ENCODE measurements at places on chromosomes 6 and 20.
A peak's percentile ranks its signal among the peaks of the same experiment; 100 is the strongest.

- DNase-seq: no peak
Observed at GRCh38 chr6:144920391-144920961, 635.3 kb downstream of the UTRN start.

- no peak for DNase-seq
Observed at GRCh38 chr6:105667056-105667455, 264.2 kb upstream of the PREP start.

- DNase-seq: peak; percentile 20
Observed at GRCh38 chr6:144215402-144215931, 65.2 kb downstream of the STX11 start.

GRCh38 chr6:18473755-18474154 lies 86.6 kb downstream of the RNF144B start:
- no peak for DNase-seq

DNA sequence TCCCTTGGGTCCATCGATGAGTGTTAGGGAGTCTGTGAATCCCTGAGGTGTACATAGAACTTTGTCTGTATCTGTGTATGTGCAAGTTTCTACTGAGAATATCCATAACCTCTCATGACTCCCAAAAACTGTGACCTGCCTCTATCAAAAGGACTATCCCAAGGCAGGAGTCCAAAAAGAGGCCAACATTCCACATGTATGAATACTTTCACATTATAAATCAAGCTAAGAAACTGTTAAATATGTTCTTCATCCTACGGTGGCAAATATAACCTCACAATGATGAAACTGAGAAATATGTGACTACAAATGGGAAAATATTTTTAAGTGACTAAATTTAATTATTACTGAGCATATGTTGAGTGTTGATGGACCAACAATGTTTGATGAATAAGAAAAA lies 16.1 kb upstream of the STX11 start:
- DNase-seq: no peak

- no peak for DNase-seq
Observed at GRCh38 chr6:119205911-119206618, 127.6 kb upstream of the FAM184A start.

DNA sequence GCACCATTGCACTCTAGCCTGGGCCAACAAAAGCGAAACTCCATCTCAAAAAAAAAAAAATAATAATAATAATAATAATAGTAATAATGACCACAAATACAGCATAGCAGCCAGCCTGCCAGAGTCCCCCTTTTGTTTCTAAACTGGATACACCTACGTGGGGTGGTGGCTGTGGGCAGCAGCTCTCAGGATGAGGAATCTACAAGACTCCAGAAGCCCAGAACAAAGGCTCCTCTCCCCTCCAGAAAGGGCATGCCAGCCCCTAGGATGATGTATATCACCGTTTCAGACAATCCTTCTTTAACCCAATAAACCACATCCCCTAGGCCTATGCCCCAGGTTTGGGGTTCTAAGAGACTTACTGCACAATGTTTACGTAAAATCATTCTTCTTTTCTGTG lies 155.9 kb downstream of the QRSL1 start:
- no peak for DNase-seq

- DNase-seq: no peak
Observed at GRCh38 chr20:57670288-57671071, 39.3 kb downstream of the PMEPA1 start.

DNA sequence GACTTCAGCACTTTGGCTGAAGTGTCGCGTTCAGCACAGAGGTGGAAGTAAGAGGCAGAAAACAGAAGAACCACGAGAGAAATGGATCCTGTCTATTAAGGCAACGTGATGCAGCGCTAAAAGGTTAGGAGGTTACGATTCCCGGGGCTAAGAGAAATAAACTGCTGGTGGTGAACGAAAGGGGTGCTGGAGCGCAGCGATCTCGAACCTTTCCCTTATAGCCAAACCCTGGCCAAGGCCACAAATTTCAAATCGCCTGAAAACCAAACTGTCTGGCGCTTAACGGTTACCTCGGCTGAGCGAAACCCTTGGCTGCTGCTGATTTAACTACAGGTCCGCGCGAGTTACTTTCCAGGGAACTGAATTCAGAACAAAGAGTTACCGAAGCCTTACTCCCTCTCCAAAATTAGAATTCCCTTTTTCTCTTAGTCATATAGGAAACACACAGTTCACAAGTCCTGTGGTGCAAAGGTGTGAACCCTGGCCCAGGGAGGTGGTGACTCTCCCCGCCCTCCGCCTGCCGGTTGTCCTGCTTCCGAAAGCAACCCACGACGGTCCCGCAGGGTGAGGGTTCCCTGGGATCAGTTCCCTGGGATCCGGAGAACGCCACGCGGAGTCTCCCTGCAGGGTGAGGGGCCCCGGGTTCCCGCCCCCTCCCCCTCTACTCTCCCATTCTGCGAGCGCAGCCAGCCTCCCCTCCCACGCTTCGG lies 1.3 kb upstream of the SLC35D3 start:
- no peak for DNase-seq

DNA sequence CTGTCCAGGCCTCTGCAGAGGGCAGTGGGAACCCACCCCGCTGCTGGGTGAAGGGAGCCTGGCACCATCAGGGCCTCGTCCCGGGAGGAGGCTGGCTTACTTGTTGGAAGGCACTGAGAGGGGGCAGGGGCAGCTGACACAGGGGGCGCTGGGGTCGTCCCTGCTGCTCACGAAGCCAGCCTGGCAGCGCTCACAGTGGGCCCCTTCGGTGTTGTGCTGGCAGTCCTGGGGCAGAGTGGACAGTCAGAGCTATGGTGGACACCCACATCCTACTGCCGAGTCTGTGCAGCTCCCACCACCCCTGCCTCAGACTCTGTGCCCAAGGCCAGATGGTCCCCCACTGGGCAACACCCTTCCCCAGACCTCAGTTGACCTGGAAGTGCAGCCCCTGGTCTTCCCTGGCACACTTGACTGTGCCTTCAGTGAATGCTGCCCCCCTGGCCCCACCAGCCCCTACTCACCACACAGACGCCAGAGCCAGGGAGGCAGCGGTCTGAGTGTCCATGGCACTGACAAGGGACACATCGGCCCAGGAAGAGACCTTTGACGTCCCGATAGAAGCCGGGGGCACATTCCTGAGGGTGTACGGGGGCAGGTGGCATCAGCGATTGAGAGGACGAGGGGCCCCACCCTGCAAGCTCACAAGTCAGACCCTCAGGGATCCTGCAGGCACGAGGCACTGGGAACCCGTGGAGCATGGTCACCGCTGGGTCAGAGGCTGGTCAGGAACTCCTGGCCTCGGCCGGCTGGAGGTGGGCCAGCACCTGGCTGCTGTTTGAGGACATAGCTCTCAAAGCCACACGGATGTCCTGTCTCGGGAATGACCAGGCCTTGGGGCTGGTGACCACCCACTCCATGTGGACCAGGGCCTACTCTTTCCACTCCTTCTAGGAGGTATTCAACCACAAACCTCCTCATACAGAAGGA lies 21.4 kb downstream of the ADRM1 start:
- DNase-seq: no peak

DNA sequence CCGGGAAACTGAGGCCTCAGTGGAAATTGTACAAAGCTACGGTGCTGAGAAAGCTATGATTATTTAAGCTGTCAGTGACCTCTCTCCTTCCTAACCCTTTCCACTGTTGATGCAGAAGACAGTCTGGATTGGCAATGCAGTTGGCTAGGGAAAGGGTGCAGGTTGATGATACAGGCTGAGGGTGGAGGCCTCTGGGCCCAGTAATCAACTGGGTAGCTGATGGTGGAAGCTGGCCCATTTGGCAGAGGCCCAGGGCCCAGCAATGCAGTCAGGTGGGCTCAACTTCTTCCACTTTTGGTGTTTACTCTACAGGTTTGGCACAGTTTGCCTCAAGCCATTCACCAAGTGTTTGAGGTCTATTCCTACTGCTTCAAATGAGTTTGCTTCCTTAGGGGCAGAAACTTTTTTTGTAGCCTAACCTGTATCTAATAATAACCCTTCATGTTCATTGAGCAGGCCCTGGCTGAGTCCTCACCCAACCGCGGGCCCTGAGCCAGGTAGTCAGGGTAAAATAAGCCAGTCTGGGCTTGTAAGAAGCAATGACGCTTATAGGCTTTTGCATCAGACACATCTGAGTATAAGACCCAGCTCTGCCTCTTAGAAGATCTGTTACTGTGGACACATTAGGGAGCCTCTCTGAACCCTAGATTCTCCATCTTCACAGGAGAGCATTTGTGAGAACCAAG lies 12.1 kb downstream of the BCL2L1 start:
- no peak for DNase-seq

GRCh38 chr20:4685923-4686221 lies 35.8 kb upstream of the PRND start:
- DNase-seq: no peak

GRCh38 chr6:337805-338368 lies 45.6 kb downstream of the DUSP22 start:
- peak; percentile 33 for DNase-seq

DNA sequence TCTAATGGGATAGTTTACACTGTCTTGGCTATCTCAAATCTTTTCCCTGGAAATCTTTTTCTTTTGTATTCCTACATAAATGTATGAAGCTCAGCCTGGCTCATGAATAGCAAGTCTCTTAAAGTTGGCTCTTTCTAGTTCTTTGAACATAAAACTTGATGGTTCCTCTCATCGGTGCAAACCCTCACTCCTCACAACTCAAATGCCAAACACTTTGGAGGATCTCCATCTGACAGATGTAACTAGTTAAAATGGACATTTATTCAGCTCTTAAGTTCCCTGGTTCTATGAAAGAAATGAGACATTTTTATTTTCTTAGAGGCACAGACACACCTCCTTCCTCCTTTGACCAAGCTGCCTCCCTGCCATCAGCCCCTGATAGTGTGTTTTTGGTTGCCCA lies 43.6 kb upstream of the IL17A start:
- no peak for DNase-seq

Data from stimulated activated CD4-positive, alpha-beta T cell treated with anti-CD3 and anti-CD28 coated beads, Interleukin-4, amount 100 ng/mL, for 1 hour (primary cell).